Astrocyte (in vitro differentiated cells and primary cell): ENCODE measurements at places on chromosomes 4 and X. TPM values are rescaled to one million over a fixed set of nuclear protein-coding genes. Genes with fewer than 3 reads are reported as not detected.

GRCh38 chrX:261919-262352 is 19.2 kb upstream of the PLCXD1 start:
- no peaks in the 10 kb centered on the region for H3K36me3 ChIP-seq
- no peaks in the 10 kb centered on the region for H3K27me3 ChIP-seq
- H3K4me3 ChIP-seq: no peak overlapping the region
- H3K4me1 ChIP-seq: peaks cover 3% of the 10 kb centered on the region
- DNase-seq: no peak

DNA sequence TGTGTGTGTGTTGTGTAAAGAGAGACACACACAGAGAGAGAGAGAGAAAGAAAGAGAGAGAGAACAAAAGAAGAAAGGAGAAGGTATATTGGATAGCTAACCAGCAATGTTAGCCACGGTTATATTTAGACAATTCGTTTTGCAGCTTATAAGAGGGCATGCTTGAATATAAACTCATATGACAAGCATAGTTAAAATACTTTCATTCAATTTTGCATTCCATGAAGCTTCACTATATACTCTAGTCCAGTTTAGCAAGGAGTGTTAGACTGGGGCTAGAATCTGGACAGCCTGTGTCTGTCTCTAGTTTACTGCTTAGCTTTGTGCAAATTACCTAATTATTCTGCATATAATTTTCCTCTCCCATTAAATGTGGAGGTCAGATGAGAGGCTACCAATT is 525.9 kb upstream of the ZFP42 start:
- no peak overlapping the region for H3K27ac ChIP-seq
- no peaks in the 10 kb centered on the region for H3K4me1 ChIP-seq
- DNase-seq: no peak
- H3K4me3 ChIP-seq: no peak overlapping the region
- H3K27me3 ChIP-seq: no peaks in the 10 kb centered on the region

DNA sequence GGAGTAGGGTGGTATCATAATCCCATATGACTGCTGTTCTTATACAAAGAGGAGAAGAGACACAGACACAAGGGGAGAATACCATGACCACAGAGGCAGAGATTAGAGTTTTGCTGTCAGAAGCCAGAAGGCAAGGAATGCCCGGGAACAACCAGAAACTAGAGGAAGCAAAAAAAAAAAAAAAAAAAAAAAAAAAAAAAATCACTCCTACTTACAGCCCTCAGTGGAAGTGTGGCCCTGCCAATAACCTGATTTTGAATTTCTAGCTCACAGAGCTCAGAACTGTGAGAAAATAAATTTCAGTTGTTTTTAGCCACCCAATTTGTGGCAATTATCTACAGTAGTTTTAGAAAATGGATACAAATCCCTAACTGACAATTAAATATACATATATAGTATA is 30.4 kb upstream of the UBE2NL start:
- peaks cover 4% of the 10 kb centered on the region for H3K4me1 ChIP-seq
- no peak overlapping the region for H3K4me3 ChIP-seq
- no peaks in the 10 kb centered on the region for H3K27me3 ChIP-seq
- H3K36me3 ChIP-seq: no peaks in the 10 kb centered on the region
- H3K27ac ChIP-seq: peak overlapping the region; percentile 33

GRCh38 chrX:9604111-9604907 is 139.5 kb downstream of the TBL1X start:
- H3K4me3 ChIP-seq: no peak overlapping the region
- no peak overlapping the region for H3K27ac ChIP-seq
- DNase-seq: peak; percentile 44
- H3K4me1 ChIP-seq: no peaks in the 10 kb centered on the region

DNA sequence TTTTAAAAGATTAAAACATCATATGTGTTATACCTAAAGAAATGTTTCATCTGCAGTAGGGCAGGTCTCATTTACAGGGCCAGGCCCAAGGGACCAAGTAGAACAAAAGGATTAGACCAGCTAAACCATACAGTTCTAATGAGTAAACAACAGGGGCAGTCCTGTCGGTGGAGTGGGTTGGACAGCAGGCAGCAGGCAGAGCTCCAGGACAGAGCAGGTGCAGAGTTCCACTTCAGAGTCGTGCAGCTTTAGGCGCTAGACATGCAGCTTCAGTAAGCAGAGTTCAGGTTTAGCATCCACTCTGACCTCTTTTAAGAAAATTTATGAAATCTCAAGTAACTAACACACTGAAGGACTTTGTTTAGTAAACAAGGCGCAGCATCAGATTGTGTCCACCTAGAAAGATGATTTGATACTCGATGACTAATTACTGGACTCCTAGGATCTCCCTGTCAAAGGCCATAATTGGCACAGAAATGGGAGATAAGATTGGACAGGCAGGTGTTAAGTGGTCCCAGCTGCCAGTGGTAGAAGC is 487.7 kb upstream of the INTU start:
- no peak overlapping the region for H3K4me3 ChIP-seq
- H3K4me1 ChIP-seq: peaks cover 9% of the 10 kb centered on the region
- no peaks in the 10 kb centered on the region for H3K36me3 ChIP-seq

- H3K4me1 ChIP-seq: peaks cover 1% of the 10 kb centered on the region
- DNase-seq: no peak
- H3K4me3 ChIP-seq: no peak overlapping the region
- H3K36me3 ChIP-seq: no peaks in the 10 kb centered on the region
- H3K27me3 ChIP-seq: no peaks in the 10 kb centered on the region
- no peak overlapping the region for H3K27ac ChIP-seq
Measured at GRCh38 chr4:140031706-140032105, 122.3 kb downstream of the MAML3 start.

The EMCN gene
- not detected in 2 replicates for total RNA-seq

The PCDH7 gene
- total RNA-seq: 40.8 and 45.4 TPM in 2 replicates

The GAGE2A gene
- total RNA-seq: not detected in 2 replicates
